K562 (cell line): ENCODE measurements at places on chromosomes 1 and 21.
A peak's percentile ranks its signal among the peaks of the same experiment; 100 is the strongest.

DNA sequence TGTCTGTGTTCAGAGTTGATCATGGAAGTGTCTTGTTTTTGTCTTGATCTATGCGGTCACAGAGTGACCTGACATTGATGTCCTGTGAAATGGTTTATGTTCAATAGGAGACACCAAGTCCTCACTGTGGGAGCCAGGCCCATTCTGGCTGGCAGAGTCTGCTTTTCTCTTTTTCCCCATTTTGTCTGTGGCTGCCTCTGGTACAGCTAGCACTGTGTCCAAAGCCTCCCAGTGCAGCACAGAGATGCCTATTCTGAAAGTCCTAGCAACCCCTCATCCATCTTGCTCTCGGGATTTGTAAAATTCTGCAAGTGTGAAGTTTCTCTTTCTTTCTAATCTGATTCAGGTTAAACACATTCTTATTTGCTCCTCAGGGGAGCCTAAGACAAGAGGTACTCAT is 14.3 kb downstream of the TNN start:
- DNase-seq: no peak

GRCh38 chr1:178962853-178963711 is 62.6 kb upstream of the FAM20B start:
- no peak for DNase-seq

DNA sequence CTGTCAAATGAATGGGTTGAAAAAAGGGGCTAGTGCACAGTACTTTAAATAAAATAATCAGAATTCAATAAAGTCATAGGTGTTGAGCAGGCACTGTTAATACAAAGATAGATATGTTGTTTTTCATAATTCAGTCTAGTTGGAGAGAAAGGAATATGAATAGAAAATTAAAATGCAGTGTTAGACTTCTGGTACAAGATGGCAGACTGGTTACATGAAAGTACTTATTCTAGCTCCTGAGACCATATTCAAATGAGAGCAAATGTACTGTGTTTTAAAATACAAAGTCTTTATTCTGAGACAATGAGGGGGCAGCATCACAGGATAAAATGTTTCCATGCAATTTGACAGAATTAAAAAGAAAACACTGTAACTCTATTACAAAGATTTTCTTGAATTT is 542.1 kb downstream of the COL11A1 start:
- no peak for DNase-seq

DNA sequence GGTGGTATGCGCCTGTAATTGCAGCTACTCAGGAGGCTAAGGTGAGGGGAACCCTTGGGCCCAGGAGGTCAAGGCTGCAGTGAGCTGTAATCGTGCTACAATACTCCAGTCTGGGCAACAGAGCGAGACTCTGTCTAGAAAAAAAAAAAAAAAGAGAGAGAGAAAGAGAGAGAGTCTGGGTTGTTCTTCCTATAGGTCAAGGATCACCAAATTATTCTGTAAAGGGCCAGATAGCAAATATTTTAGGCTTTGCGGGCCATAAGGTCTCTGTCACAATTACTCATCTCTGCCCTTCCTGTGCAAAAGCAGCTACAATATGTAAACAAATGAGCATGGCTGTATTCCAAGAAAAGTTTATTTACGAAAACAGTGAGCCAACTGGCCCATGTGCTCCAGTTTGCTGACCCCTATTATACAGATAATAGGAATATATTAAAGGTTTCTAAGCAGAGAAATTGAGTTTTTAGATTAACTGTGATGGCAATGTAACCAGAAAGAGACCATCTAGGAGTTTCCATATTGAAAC is 2.1 kb downstream of the SASS6 start:
- no peak for DNase-seq

DNA sequence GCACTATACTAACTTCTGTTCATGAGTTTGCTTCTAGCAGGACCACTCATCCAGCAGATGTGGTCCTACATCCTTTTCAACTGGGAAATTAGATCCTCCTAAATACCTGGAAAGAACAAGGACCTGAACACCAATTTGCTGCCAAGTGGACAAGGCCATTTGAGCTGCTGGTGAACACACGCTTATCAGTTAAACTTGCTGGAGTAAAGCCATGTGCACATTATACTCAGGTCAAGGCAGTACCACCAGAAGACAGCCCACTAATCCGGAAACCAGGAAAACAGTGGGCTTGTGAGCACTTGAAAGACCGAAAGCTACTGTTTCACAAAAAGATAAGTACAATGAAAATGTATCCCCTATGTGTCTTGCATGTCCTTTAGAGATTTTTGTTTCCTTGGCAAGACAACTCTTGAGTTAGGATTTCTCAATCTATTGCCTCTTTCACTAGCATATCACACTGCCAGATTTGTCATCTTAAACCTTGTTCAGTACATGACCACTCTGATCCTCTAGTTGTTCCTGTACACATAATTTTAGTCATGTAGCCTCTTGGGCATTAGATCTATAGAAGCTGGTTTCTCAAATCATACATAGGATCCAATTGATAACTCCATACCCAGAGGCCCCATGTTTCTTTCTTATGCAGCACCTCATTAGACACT is 4.5 kb upstream of the REN start:
- no peak for DNase-seq

GRCh38 chr1:114854693-114855320 is at the start of gene SYCP1:
Gene SYCP1, plus strand, starts transcription at chr1:114854863. Its CDS starts 602 bp downstream, at chr1:114855465.
- DNase-seq: no peak

DNA sequence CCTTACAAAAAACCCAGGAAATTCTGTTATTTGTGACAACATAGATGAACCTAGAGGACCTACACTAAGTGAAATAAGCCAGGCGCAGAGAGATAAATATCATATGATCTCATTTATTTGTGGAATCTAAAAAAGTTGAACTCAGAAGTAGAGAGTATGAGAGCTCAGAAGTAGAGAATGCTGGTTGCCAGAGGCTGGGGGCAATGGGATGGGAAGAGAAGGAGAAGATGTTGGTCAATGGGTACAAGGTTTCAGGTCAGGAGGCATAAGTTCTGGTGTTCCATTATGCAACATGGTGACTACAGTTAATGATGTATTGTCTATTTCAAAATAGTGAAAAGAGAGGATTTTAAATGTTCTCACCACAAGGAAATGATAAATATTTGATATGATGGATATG is 259.1 kb upstream of the POU3F1 start:
- DNase-seq: no peak

DNA sequence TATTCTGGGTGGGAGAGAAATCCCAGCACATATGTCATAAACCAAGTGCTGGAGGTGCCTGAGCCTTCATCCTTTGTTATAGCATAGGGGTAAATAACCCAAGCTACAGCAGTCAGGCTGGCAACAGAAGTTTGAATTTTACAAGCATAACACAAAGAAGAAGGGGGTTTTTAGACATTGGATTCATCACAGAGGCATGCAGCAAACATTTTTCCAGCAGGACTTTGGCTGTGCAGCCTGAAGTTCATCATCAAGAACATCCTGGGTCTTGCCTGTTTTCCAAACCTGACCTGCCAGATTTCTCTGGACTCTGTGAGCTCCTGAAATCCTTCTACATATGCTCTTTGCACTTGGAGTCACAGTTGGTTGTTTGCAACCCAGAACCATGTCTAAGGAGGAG is 16.2 kb downstream of the PTGER3 start:
- DNase-seq: no peak

GRCh38 chr21:39073717-39074116 is 109.5 kb downstream of the PSMG1 start:
- no peak for DNase-seq

GRCh38 chr1:40898431-40898901 is 36.3 kb upstream of the CITED4 start:
- DNase-seq: no peak

DNA sequence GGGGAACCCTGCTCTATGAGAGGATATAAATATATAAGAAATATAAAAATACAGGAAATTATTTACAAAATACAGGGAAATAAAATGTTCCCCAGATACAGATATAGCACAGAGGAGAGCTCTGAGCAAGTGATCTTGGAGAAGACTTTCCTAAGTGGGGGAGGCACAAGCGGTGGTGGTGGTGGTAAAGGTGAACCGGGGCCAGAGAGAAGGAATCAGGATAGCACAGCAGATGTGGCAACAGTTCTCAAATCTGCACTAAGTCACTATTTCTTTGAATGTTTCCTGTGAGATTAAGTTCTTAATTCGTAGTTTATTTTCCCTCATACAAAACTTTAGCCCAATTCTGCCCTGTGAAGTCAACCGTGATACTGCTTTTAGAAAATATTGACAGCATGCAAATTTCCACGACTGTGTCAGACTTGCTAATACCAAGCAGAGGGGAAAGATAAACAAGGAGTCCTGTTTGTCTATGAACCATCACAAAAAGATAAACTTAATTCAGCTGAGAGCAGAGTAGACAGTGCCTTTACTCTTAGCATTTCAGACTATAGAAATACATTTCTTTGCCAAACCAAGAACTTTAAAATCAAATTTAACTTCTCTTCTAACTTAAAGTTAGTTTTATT is 237.5 kb upstream of the POGK start:
- no peak for DNase-seq

DNA sequence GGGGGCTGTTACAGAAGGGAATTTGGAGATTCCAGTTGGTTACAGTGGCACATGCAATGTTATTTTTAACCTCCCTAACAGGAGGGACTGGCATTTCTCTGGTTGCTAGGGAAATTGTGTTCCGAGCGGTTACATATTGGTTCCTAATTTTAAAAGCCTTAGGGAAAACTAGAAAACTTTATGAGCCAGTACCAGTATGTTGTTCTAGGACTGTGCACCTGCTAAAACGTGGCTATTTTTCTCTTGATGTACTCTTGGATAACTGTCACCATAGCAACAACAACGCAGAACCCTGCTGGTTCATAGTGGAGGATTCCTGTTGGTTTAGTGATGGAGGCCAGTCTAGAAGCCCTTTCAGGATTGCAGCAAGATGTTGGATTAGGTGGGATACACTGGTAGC is 68.9 kb upstream of the PGBD5 start:
- DNase-seq: no peak

DNA sequence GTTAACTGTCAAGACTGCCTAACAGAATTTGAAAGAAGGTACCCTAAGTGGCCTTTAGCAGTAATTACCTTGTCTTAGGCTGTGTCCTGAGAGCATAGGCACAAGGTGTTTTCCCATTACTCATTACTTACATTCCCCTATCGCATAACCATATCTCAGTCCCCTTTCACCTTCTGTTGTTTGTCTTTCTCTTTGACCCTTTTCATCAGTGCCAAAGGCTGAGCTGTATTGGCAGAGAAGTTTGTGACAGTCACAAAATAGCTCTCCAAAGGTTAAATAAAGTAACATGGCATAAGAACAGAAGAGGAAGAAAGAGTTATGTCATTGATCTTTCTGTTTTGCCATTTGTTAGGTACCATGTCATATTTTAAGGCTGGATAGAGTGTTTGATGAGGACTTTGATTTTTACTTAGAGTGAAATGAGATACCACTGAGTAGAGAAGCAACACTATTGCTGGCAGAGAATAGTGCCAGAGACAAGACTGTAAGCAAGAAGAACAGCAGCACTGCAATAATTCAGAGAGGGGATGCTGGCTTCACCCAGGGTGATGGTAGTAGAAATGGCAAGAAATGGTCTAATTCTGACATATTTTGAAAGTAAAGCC is 497.8 kb downstream of the TTLL7 start:
- DNase-seq: no peak

DNA sequence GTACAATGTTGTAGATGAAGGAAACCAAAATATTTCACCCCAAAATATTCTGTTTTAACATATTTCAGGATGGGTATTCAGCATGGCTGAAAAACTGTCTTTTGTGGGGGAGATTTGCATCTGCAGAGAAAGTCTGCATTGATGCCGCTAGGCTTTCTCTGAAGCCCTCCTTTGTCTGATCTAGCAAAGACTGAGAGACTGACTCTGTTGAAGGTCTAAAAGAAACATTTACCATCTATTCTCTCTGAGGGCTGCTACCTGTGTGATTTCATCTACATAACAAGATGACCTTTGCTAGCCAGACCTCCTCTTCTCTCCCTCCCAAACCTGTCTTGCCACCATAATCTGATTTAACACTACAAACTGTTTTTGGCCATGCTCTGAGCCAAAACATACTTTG is 12.4 kb upstream of the MT1HL1 start:
- DNase-seq: no peak

- DNase-seq: peak; percentile 82
Observed at GRCh38 chr1:150976879-150977694, 2.5 kb upstream of the CERS2 start.

DNA sequence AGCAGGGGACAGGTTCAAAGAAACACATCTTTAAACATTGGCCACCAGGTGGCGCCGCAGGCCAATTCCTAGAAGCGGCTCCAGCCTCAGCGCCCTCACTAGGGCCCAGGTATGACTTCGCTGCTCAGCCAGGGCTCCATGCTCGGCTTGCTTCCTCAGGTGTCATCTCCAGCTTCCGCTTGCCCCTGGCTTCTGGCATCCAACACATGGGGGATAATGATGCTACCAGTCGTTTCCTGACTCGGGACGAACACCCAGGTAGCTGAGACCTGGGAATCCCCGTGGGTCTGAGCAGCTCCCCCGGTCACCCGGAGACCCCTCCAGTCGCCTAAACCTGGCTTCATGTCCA is 8.5 kb upstream of the MEX3A start:
- peak; percentile 84 for DNase-seq

GRCh38 chr1:164180824-164181223 is 378.2 kb upstream of the PBX1 start:
- DNase-seq: no peak

DNA sequence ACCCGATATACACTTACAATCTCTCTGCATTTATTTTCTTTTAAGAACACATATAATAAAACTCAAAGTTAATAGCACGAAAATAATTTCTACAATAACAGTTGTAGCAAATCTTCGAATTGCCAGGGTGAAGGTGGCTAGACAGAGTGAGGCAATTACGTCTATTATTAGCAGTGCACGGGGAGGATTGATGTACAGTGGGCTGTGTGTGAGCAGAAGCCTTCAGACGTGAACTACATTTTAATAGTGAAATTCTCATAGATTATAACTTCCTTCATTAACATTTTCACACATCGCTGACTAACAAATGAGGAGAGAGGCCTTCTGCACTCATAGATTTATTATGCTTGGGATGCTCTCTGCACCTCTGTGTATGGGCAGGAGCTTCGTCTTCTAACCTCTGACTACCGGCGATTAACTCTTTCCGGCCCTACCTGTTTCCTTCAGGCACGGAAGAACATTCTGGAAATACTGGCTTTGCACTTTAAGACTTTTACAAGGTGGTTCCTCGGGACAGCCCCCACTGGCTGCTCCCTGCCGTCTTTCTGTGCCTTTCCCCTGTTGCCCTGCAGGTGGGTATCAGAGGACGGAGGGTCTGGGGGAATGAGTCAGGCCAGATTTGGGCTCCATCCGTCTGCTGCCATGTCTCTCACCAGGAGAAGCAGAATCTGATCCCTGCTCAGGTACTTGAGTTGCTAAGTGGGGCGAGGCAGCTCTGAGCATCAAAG is 200.5 kb downstream of the CAMTA1 start:
- DNase-seq: no peak

- DNase-seq: no peak
Observed at GRCh38 chr1:73637264-73637663, 560.7 kb downstream of the LRRIQ3 start.

DNA sequence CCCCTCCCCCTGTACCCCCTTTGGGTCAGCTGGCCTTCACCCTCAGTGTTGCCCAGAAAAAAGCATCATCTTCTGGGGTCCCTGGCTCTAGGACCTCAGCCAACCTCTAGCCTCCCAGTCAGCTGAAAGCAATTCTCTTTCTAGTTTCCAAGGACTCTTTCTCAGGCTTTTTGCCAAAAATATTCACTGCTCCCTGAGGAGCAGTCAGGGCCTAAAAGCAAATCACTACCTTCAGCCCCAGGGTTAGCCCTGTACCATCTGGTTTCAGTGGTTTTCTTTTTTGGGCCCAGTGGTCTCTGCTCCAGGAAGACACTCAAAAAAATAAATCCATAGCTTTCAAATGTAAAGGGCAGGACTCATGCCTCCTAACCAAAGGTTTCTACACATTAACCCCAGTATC is 3.1 kb upstream of the LMOD1 start:
- no peak for DNase-seq
